ENCODE measurements at places on chromosomes 11 and 22.

DNA sequence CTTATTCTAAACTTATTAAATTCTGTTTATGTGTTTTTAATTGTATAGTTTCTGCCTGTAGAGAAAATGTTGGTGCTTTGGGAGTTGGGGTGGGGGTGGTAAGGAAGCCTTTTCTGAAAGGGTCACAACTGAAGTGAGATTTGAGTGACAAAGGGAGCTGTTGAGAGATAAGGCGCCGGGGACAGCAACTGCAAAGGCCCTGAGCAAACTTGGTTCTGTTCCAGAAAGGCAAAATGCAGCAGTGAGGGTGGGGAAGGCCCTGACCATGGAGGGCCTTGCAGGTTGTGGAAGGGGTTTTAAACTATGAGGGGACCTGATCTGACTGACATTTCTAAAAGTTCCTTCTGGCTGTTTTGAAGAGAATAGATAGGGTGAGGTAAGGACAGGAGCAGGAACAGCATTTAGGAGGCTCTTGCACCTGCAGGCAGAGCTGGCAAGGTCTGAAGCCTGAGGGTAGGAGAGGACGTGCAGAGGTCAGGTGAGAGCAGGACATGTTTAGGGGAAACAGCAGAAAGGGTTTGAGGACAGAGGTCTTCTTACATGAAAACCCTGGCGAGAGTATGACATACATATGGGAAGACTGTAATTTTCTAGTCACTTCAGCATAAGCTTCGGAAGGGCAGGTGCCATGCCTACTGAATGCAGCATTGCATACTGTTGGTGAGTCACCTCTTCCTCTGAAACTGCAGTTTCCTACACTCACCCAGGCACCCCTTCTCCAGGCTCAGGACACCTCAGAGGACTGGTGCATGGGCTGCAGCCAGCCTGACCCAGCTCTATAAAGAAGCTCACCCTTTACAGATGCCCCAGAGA, 190.7 kb downstream of the SNX19 start:
- no peak for DNase-seq

DNA sequence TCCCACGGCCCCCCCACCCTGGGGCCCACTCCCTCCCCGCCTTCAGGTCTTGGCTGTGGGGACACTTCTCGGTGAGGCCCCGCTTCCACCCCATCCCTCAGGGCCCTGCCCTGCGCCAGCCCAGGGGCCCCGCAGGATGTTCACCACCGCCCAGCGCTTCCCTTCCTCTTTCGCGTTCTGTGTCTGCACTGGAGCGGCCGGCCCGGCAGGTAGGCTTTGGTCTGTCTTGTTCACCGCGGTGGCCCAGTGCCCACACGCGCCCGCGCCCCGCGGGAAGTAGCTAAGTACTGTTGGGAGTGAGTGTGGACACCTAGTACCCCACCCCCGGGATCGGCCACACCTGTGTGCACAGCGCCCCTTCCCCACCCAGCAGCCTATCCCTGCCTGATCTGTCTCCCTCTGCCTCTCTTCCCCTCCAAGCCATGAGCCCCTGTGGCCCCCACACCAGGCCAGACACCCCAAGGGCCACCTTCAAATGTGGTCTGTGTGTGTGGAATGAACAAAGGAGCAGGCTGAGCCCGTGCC, 85.4 kb downstream of the WNT7B start:
- no peak for DNase-seq

- no peak for DNase-seq
Measured at GRCh38 chr11:120288021-120288420, 37.1 kb upstream of the TLCD5 start.

DNA sequence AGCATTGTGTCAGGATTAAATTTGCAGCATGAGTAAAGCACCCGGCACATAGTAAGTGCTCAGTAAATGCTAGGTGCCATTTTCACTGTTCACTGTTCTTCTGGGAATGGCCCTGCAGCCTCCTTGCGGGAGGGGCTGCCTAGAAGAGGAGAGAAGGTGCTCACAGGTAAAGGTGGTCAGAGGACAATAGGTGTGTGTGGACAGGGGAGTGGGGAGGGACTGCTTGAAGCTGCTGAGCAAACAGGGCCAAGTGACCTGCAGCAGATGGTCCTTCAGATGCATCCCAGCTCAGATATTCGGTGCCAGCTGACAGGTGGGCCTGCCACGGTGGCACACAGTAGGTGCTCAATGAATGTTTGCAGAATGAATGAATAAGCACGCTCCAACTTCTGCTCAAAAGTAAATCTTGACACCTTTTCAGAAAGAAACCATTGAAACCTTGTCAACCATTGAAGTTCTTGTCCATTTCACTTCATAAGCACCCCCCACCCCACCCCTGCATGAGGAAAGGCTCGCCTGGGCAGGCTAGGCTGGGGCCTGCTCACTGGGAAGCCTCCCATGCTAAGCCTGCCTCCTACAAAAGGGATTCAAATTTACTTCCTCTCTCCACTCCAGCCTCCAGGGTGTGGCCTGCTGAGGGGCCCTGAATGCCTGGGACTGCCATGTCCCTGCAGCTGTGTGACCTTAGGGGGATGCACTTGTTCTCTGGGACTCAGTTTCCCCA, 1.6 kb downstream of the KIAA0930 start:
- DNase-seq, result no peak

DNA sequence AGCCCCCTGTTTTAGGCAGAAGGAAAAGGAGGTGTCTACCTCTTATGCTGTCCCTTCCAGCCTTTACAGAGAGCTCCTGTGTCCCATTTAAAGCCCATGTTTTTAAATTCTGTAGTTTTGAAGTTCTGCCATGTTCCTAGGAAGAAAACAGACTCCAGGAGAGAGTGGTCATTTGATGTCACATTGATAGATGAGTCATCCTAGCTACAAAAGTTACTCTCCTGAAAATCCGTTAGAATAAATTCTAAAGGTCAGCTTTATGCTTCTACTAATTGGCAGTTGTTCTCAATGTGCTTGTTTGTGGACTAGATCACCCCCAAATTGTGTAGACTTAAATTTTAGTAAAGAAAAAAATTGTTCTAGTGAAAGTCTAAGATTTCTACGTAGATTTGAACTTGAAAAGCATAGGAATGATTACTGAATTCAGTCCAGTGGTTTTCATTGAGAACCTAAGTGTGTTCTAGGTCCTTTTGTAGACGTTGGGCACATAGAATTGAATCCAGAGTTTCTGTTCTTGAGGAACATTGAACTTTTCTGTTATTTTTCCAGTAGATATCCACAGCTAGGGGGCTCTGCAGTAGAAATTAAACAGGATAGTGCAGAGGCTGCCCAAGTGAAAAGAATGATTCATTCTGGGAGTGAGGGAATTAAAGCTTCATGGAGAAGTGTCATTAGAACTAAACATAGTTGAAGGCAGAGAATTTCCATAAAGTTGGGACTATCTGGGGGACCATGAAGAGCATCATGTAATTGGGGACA, 140.6 kb upstream of the RASSF10 start:
- DNase-seq, result no peak

DNA sequence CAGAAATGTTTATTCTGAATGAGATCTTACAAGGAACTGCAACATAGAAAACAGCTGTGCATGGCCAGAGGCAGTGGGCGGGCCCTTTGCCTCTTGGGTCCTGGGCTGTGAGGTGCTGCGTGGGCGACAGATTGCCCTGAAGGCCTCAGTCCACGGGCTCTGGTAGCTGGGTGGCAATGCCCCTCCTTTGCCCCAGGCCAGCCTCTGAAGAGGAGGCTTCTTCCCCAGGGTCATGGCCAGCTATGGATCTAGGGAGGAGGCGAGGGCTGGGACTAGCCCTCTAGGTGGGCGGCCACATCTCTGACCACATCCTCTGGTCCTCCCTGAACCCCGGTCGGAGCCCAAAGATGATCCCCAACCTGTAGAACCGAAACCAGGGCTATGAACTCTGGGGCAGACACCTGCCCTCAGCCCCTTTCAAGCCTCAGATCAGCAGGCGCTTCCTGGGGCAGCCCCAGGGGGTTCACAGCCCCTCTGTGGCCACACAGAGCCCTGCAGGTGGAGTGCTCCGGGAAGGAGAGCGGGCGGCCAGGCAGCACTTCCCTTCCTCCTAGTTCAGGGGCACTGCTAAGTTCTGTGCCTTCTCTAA, 6.6 kb upstream of the CDC42BPG start:
- no peak for DNase-seq

- no peak for DNase-seq
Measured at GRCh38 chr11:907668-908067, 2.9 kb downstream of the CHID1 start.

DNA sequence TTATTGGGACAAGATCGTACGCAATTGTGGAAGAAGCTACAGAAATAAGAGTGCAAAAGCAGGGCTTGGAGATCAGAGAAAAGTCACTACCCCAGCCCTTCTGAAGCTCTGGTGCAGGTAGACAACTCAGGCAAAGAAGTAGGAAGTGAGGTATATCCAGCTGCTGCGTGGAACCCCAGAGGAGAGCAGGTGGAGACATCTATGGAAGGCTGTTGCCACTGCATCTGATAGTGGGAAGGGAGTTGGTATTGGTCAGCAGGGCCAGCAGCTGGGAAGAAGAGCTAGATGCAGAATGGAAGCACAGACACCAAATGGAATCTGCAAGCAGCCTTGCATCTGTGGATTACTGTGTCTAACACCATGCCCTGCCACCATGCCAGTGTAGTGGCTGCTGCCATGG, 165.1 kb downstream of the WNT11 start:
- no peak for DNase-seq

DNA sequence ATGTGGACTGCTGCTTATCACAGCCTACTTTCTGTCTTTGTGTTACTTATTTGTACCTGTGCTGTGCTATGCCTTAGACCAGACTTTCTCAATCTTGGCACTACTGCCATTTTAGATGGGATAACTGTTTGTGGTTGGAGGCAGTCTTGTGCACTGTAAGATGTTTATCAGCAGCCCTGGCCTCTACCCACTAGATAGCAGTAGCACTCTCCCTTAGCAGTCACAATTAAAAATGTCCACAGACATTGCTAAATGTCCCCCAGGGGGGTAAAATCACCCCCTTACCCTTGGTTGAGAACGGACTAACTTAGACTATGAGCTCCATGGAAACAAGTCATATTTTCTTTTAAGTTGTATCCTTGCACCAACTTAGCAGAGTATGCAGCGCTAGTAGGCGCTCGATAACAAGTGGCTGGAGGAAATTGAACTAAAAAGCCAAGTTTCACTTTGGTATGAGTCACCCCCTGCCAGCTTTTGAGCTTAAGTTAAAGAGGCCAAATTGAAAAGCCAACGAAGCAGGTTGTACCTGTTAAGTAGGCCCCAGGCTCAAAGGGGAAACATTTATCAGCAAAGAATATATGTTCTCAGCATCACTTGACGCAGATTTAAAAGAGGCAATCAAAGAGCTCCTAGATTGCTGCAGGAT, 304.8 kb upstream of the SORL1-AS1 start:
- DNase-seq, result no peak

DNA sequence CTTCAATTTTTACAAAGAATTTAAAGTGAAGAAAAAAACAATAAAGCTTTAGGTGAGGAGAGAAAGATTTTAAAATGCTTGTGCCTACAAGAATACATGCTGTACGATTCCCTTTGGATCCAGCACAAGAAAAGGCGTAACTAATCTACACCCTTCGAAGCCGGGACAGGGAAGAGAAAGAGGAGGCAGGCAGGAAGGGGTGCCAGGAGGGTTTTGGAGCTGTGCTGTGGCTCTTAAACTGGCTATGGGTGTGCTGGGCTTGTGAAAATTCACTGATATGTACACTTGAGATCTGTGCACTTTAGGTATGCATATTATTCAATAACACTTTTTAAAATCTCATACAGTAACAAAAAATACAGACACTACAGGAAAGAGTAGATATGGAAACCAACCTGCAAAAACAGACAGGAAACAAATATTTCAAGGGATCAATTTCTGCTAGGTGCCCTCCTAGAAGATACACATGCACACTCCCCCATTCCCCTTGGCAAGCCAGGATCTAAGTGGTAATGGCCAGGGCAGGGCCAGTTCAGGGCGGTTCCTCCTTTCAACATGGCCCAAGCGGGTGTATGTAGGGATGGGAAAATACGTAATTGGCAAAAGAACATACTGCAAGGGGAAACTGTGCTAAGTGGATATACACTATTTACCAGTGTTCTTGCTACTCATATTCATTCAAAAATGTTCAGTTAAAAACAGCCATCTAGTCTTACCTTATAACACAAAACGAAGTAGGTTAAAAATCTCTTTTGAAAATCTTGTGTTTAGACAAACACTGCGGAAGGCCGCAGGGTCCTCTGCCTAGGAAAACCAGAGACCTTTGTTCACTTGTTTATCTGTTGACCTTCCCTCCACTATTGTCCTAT, 54.2 kb downstream of the PACSIN2 start:
- DNase-seq, result no peak

GRCh38 chr22:27651486-27651885, 150.1 kb downstream of the MN1 start:
- DNase-seq, result no peak

GRCh38 chr11:18365741-18366140, 28.6 kb upstream of the LDHA start:
- no peak for DNase-seq

DNA sequence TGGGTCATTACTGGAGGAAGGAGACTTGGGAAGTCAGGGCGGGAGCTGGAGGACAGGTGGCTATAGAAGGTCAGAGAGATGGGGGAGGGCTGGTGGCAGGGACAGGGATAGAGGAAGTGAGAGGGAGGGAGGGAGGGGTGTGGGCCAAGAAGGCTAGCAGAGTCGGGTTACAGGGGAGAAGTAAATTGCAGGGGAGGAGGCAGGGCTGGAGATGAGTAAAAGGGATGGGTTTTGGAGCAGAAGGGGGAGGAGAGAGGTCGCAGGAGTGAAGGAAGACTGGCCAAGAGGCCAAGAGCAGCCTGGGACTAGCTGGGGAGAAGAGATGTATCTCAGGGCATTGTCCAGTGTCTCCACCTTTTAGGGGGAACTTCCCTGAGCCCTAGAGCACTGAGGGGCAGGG, 33.0 kb downstream of the LRRC10B start:
- DNase-seq, result no peak
